ENCODE measurements at places on chromosomes 2 and 18. TPM values are rescaled to one million over a fixed set of nuclear protein-coding genes. Genes with fewer than 3 reads are reported as not detected.

Gene SNTG2
- 1.5 TPM for total RNA-seq

DNA sequence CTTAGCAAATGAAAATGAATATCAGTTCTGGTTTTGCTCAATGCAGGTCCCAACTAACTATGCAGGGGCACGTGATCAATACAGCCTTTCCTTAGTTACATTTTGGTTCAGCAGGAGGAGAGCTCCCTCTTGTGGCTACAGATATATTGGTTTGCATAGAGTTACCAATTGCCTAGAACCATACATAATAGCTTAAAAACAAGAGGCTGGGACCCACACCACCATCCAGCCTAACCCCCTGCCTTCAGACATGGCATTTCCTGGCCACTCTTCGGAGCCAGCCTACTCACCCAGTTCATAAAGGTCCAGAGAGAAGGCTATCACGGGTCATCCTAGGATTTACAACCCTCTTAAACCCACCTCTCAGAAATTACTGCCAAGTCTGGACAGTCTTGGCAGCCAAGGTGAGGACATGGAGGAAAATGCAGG lies 10.5 kb downstream of the CCDC93 start:
- DNase-seq: no peak

DNA sequence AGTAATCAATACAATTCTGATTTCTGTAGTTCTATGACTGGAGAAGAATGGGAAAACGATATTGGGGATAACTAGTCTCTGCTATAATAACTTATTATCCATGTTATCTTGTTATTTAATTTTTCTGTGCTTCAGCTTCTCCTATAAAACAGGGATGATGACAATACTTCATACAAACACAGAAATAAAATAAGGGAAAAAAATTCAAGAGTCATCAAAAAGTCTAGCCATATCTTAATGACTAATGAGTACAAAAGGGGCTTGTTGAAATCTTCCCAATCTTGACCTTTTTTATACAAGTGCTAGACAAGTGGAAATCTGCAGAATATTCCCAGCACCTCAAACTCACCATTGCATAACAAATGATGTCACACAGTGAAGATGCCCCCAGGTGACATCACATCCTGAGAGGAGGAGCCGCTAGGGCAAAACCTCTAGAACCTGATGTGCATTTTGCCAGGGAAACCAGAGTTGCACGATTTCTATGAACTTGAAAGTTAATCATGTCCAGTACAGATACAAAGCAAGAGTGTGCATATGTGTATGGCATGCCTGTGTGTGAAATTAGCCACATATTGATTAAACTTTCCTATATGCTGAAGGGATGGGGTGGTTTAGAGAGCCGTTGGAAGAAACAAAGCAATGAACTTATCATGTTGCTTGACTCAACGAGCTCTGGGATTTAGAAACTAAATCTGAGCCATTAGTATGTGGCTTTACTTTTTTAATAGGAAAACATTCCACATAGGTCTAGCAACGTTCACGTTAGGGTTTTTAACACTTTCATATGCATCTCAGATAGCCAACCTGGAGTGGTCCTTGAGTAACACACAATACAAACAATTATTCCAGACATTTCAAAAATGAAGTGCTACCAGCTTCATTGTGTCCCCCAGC lies 278.9 kb downstream of the SLC4A3 start:
- no peak for DNase-seq

- DNase-seq: no peak
Observed at GRCh38 chr2:55301277-55301676, 32.2 kb upstream of the MTIF2 start.

Gene SEH1L
- total RNA-seq: 21.8 TPM
